ENCODE measurements at places on chromosomes 2 and 18.

GRCh38 chr18:3012136-3013023, 564 bp downstream of the LPIN2 start:
- peak; percentile 5 for DNase-seq

DNA sequence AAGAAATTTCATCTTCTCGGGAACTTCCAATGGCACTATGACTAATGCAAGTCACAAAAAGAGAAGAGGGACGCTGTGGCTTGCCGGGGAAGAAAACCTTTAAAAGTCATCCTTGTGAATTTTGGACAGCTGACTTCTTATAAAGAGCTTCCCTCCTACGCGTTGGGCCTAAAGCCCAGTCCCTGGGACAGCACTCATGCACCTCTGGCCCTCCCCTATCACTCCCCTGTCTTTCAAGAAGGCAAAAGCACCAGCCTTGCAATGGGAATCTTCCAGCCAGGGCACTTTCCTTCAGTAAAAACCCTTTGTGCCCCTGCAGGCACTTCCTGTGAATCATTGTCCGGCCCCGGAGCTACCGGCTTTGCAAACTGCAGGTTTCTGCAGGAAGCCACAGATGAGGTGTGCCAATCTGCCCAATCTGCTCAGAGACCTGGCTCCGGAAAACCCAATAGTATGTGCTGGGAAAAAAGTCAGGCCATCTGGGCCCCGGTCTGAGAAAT, 7.1 kb downstream of the MREG start:
- DNase-seq = no peak

DNA sequence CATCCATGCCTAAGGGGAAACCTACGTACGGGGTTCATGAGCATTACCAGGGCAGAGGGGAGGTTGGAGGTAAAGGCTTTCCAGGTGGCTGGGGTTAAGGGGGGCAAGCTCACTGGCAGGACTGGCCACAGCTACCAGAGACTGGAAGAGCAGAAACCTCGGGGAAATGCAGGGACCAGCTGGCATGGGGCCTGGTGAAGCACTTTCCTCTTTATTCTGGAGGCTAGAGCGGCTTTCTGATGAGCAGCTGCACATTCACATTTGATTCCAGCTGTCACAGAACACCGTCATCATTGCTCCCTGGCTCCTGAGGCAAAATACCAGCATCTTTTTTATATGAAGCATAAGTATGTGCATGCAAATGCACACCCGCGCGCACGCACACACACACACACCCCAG, 28.7 kb upstream of the LRRC30 start:
- no peak for DNase-seq

- DNase-seq = no peak
These were observed 129.7 kb upstream of the TNP1 start for GRCh38 chr2:216989340-216990129.

DNA sequence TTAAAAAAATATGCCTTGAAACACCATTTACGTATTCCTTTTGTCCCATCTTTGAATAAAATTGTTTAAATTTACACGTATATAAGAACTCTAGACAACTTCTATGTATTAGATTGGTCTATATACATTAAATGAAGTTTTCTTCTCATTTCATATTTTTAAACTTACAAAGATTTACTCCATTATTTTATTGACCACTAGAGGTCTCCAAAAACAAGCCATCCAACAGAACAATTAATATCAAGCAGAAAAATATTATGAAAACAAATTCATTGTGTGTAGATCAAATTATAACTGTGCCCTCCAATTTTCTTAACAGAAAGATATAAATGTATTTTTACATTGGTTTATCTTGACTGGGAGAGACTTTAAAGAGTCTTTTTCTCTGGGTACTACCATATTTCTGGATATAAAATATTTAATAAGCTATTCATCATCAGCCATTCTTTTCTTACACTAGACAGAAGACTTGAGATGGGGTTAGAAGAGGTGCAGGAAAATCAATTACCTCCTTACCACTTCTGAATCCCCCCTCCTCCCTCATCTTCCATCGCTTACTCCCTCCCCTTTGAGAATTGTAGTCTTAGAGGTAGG, 66.5 kb downstream of the DPP4 start:
- no peak for DNase-seq

DNA sequence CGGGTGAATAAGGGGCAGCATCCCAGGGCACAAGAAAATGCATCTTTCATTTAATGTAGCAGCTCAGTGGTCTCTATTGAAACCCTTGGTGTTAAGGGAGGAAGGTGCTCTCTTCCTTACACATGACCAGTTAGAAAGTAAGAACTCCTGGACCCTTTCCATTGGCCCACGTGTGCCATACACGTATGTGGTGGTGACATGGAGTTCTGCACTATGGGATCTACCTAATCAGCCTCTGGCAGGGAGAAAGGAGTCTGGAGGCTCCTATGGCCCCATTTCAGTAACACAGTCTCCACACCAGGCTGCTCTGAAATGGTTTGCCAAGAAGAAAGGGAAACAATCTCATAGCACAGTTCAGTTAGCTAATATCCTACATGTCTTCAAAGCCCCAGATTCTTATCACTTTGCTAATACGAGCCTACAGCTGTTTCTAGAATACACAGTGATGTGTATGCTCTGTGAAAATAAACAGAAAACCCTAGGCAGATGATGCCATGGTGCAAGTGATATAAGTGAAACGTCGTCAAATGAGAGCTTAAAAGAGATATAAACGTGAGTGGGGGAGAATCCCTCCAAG, 7.0 kb downstream of the EFEMP1 start:
- no peak for DNase-seq

DNA sequence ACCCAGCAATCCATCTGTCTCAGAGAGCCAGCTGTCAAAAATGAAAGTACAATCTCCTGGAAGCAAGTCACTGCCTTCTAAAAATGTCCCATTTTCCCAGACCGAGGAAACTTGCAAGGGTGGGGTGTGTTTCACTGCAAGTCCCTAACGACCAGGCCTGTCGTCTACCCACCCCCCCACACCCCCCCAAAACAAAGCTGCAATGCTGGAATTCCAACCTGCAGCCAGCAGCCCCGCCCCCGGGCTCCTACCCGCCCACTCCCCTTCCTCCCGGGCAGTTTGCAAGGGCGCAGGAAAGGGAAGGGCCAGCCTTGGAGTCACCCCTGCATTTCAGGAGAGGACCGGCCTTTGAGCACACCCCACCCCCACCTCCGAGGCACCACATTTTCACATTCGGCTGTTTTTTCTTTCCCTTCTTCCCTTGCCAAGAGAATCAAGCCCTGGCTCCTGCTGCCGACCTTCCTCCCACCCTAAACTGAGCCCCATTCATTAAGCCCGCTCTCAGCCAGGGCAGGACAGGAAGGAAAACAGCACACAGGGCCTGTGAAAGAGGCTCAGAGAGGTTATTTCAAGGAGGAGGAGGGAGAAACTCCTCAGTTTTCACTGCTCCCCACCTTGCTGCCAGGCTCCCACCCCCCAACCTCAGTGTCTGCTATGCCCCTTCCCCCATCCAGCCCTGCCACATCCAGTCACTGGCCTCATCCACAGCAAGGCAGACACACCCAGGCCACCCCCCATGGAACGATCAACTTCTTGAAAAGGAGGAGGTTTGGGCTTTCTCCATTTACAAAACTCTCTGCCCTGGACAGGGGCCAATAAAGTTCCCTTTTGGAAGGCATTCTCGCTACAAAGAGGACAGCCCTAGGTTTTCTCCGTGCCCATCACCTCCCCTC, 11.3 kb downstream of the SMAD7 start:
- DNase-seq = no peak

GRCh38 chr2:149902081-149902480, 314.5 kb upstream of the MMADHC start:
- DNase-seq = no peak

DNA sequence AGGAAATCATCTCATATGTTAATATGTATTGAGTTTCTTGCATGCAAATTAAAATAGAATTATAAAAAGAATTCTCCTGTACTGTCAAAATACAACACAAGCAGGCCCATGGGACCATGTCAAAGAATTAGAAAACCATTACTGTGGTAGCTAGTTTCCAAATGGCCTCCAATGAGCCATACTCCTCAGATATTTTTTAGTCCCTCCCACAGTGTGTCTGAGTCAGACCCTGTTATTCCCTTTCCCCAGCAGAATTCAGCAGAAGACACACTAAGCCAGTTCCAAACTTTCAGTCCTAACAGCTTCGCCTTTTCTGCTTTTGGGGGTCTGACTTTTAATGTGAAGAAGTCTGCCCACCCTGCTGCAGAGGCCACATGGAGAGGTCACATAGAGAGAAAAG, 86.7 kb downstream of the FIGN start:
- no peak for DNase-seq

DNA sequence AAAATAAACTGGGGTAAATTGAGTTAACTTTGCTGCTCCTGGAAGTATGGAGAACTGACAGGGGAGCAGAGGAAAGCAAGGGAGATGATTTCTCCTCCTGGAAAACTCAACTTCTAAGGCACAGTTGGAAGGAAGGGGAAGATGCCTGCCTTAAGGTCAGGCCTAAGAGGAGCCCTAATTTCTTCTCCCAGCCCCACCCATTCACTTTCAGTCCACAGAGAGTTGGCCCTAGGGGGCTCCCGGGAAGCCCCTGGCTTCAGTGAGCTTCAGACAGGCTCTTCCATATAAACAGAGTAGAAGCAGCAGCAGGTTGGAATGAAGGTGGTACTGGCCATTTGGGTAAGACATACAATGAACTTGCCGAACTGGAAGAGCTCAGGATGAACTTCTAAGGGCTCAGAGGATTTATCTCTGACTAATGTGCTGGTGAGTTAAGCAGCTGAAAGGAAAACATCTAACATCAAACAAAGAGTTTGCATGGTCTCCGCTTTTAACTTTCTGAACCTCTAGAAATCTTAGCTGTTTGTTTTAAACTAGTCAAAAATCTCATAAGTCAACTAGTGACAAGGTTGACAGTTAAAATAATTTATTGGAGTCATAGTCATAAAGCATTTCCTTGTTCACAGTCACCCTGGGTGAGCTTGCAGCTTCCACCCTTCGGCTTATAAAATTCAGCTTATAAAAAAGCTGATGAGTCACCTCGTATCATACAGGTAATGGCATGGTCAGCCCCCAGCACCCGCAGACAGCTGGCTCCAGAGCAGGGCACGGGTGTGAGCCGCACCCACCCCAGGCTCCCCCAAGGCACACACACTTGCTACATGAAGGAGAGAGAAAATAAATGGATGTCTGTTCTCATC, 9.8 kb downstream of the MALL start:
- no peak for DNase-seq

- no peak for DNase-seq
These were observed 141.8 kb upstream of the ST6GAL2 start for GRCh38 chr2:107027810-107028209.

- no peak for DNase-seq
These were observed 19.4 kb upstream of the NCOA1 start for GRCh38 chr2:24471662-24472061.

- no peak for DNase-seq
These were observed 126.5 kb downstream of the LPIN1 start for GRCh38 chr2:11872948-11873269.

- DNase-seq = no peak
These were observed 759.4 kb downstream of the ADCYAP1 start for GRCh38 chr18:1663879-1664705.

DNA sequence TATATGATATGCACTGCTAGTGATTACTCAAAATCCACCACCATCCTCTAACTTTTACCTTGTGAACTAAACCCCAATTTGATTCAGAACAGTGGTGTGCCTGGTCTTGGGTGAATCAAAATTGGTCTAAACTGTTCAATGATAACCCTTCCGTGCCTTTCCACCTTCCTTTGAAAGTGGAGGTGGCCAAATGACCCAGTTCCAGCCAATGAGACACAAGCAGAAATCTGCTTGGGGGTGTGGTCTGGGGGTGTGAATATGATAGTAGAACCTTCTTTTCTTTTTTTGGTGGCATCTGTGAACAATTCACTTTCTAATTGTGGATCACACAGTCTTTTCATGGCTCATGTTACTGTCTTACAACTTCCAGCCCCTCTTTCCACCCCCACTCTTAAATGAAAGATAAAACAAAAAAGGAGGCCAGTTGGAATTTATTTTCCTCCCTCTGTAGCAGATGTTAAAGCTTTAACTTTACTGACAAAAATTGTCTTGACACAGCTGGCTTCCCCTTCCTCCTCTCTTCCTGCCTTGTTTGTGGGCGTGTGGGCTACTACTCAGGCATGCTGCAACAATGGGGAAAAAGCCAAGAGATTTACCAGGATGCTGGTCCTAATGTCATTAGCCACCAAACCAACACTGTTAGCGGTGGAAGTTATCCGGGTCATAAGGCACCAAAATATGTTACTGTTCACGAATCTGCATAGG, 58.8 kb upstream of the ANKRD44 start:
- no peak for DNase-seq

DNA sequence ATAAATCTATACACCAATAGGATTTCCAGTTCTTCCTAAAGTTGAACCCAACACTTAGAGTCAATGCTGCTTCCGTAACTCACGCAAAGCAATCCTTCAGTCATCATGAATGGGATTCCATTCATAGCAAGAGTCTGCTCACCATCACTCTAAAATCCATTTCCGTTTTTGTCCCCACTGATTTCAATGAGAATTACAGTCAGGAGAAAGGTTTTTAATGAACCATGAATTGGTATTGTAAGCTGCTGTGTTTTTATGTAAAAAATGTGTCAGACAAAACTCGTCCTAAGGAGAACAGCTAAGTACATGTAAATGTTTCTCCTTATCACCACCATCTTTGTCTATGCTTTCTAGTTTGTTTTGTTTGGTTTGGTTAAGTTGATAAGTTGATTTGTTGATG, 391.5 kb downstream of the IRS1 start:
- DNase-seq = no peak

- DNase-seq = no peak
These were observed 24.6 kb downstream of the TMEM127 start for GRCh38 chr2:96241227-96241626.

GRCh38 chr2:61167579-61167978, 5.6 kb downstream of the C2orf74 start:
- DNase-seq = no peak

DNA sequence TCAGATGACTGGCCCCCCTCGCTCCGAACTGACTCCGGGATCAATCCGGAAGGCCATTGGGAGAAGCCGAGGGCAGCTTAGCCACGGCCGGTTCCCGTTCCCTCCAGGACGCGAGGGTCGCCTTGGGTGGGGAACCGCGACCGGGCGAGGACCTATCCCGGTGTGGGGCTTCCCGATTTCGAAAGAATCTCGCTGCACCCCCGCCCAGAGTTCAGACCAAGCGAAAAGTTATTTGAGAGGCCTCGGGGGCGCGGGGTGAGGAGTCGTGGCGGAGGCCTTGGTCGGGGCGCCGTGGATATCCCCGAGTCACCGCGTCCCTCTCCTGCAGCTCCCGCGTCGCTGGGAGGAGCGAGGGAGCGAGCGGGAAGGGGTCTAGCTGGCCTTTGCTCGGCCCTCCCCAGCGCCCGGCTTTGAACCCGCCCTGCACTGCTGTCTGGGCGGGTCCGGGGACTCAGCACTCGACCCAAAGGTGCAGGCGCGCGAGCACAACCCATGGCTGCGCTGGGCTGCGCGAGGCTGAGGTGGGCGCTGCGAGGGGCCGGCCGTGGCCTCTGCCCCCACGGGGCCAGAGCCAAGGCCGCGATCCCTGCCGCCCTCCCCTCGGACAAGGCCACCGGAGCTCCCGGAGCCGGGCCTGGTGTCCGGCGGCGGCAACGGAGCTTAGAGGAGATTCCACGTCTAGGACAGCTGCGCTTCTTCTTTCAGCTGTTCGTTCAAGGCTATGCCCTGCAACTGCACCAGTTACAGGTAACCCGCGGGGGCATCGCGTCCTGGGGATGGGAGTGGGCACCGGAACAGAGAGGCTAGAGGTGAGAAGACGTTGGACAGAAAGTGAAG, at the start of gene CYP27A1:
TSS of gene CYP27A1 (plus strand) at position 457 of the 837 bp plus-strand sequence. CDS start at position 493, 36 bp downstream.
- DNase-seq = no peak

GRCh38 chr2:226660526-226660925, 139.1 kb downstream of the IRS1 start:
- DNase-seq = no peak
